ENCODE measurements at places on chromosomes 3 and 15.
A peak's percentile ranks its signal among the peaks of the same experiment; 100 is the strongest.

GRCh38 chr15:76310475-76311099, 682 bp downstream of the ETFA start:
- DNase-seq = no peak

GRCh38 chr3:67605377-67605776, 49.0 kb downstream of the SUCLG2 start:
- DNase-seq = no peak

DNA sequence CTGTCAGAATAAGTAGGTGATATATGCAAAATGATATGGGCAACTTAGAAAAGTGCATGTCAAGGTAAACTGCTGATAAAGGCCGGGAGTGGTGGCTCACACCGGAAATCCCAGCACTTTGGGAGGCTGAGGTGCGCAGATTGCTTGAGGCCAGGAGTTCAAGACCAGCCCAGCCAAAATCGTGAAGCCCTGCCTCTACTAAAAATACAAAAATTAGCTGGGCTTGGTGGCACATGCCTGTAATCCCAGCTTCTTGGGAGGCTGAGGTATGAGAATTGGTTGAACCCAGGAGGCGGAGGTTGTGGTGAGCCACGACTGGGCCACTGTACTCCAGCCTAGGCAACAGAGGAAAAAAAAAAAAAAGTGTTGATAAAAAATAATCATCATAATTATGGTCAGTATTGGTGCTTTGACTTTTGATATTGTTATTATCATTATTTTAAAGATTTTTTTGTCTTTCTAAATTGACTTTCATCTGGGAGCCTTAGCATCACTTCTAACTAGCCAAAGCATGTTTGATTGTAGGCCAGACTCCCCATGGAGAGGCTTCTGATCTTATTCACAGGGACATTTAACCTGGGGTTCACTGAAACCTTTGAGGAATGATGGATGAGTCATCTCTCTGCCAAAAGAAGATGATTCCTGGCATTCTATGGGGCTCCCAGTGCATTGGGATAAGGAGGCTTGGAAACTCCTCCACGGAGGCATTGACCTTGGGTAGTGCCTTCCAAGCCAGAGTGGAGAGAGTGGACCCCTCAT, 5.6 kb downstream of the ZBTB38 start:
- DNase-seq = no peak

DNA sequence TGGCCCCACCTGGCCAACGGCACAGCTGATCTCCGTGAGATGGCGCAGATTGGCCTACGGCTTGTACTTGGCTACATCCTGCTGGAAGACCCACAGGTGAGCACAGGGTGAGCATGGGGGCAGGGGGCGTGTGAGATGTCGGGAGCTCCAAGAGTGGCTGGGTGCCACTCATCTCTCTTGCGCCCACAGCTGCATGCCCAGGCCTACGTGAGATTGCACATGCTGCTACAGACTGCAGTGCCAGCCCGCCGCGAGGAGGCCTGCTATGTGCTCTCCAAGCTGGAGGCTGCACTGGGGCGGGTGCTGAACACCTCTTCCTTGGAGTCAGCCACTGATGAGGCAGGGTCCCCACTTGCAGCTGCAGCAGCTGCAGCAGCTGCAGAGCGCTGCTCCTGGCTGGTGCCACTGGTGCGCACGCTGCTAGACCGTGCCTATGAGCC, 22.3 kb downstream of the NBEAL2 start:
- no peak for DNase-seq

DNA sequence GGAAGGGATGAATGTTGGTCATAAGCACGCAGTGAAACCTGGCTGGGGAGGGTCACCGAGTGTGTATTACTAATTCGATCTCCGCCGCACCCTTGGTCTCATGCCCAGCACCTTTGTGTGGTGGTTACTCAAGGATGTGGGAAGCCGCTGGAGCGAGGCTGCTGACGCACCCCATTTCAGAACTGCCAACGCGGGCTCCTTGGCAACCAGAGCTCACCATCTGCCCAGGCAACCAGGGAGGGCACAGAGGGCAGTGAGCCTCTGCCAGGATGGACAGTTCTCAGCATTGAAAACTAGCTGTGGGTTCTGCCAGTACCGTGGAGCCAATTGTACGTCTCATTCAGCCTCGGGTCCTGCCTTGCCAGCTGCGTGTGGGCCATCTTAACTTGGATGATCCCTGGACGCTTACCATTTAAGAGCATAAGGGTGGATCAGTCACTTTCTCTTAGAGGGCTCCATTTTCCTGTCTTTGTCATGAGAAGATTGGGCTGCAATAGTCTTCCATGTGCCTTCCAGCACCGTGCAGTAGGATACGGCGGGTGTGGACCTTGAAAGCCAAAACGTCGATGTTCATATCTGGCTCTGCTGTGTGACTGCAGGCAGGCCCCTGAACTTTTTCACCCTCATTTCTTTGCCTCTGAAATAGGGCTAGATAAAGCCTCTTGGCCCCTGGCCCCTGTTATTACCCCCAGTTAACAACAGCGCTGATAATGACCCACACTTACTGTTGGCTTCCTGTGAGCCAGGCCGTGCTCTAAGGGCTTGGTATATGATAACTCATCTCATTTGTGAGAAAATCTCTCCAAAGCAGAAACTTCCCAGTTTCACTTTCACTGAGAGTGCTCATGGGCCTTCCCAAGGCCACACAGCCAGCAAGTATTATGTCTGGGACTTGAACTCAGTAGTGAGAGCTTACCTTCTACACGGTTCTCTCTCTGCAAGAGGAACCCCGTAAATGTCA, 238.8 kb downstream of the OPA1 start:
- DNase-seq = no peak

DNA sequence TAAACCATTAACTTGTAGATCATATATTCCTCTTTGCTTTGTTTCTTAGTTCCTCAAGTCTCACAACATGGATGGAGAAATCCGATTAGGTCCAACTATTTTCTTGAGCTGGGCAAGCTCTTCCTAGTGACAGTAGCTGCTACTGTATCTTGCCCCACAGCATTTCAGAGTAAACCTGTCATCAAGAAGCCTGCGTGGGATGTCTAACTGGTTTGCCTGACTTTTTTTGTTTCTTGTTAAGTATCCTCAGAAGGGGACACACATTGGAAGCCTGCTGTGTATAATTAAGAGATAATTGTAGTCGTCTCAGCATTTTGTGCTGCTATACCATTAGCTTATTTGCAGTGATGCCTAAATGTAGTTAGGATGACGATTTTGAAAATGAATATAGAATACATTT, 29.3 kb upstream of the STT3B start:
- DNase-seq = no peak

- no peak for DNase-seq
Observed at GRCh38 chr3:24763393-24763792, 268.7 kb upstream of the THRB start.

DNA sequence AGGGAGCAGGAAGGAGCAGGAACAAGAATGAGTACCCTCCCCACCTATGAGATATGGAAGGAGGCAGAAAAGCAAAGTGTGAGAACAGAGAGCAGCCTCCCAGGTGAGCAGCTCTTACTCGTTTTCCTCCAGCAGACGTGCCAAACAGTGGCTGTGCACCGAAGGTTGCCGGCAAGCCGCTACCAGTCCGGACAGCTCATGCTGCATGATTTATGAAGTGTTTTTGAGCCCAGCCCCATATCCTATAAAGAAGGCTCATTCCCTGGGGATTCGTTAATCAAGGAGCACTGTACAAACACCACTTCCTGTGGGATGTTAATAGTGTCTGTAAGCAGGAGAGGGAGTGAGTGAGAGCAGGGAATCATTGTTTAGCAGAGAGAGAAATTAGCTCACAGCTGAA, 118.3 kb upstream of the FOXB1 start:
- DNase-seq = no peak

DNA sequence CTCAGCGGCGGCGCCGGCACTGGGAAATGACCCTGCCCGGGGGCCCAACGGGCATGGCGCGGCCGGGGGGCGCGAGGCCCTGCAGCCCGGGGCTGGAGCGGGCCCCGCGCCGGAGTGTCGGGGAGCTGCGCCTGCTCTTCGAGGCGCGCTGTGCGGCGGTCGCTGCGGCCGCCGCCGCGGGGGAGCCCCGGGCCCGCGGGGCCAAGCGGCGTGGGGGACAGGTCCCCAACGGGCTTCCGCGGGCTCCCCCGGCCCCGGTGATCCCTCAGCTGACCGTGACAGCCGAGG, 172 bp downstream of the ITPKA start:
- DNase-seq = no peak

DNA sequence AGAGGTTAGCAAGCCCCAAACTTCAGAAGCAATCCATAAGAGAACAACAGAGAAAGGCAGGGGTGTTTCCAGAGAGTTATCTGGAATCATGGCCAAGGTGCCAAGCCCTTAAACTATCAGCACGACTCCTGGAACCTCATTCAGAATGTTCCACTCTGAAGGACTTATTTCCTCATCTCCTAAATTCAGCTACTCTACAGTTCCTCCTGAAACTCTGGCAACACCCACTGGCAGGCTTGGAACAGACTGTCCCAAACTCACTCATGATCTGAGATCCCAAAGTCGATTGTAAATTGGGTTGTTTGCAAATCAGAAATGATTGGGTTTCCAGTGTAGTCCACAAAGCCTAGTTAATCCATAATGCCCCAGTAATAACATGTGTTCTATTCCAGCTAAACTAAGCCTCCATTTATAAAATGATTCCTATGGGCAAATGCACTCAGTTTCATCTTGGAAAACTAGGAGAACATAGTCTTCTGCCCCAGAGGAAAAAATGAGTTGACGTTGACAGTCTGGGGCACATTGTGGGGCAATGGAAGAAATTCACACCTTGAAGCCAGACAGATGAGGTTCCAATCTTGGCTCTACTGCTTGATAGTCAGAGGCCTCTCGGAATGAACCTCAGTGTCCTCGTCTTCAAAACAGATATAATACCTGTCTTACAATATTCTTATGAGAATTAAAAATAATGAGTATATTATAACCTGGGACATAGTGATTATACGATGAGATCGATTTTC, 65.9 kb downstream of the SLCO2A1 start:
- DNase-seq = no peak

DNA sequence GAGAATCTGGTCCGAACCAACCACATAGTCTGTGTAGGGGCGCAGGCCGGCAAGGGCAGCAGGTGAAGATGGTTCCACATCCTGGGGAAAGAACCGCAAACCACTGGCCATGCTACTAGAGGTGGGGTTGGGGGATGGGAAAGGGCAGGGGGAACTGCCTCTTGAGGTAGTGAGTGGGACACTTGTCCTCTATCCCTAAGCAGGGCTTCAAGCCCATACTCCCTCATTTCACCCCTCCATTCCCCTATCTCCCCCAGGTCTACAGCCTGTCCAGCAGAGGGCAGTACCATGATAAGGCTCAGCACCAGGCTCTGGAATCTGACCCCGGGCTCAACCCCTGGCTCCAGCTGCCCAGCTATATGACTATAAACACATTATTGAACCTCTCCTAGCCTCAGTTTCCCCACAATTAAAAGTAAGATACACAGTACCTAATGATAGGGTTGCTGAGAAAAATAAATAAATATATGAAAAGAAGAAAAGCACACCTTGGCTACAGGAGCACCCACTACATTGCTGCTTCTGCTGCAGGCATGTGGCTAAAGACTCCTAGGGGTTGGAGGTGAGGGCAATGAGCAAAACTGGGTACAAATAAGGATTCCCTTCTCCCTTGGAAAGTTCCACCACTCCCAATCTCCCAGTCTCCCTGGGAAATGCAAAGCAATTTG, 6.3 kb downstream of the GORASP1 start:
- DNase-seq = peak; percentile 34

- DNase-seq = no peak
Observed at GRCh38 chr15:85865070-85865684, 70.5 kb upstream of the KLHL25 start.

Measured in T follicular helper cell (primary cell).